GM04503 (cell line): ENCODE measurements at places on chromosomes 1 and 21.

GRCh38 chr1:236702791-236703394 is 16.6 kb downstream of the ACTN2 start:
- no peak for DNase-seq

GRCh38 chr1:51955797-51956527 is 34.5 kb downstream of the RAB3B start:
- no peak for DNase-seq

DNA sequence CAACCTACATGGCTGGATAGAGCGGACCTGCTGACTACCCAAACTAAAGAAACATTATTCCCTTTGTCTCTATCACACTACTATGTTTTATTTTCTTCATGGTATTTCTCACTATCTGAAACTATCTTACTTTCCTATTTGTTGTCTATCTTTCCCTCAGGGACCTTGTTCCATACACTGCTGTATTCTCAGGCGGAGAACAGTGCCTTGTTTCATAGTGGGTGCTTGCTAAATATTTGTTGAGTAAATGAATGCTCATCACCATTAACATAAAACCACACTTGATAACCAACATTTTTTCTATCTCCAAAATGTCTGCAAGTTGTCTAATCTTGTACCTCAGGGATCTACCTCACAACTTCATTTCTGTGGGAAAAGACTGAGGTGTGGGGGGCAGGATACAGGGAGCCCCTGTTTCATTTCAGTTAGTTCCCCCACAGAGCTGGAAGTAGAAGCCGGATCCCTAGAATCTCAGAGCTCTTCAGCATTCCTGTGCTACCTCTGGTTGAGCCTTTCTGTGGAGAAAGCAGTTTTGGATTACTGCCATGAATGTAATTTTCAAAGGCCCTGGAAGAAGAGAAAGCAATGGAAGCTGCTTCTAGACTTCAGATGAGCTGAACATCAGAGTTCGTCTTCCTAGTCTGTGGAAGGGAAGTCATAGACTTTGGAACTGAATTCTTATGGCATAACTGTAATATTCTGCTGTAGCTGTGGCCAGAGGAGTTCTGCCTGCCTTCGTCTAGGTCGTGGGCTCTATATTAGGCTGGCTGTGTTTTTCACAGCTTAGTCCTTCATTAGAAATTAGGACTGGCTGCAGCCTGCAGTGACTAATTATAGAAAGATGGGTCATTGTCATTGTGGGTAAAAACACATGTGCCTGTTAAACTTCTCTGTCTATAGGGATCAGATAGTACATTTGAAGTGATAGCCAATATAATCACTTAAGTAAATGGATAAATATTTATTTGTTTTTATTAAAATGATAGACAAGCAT is 293.2 kb upstream of the SGIP1 start:
- no peak for DNase-seq

DNA sequence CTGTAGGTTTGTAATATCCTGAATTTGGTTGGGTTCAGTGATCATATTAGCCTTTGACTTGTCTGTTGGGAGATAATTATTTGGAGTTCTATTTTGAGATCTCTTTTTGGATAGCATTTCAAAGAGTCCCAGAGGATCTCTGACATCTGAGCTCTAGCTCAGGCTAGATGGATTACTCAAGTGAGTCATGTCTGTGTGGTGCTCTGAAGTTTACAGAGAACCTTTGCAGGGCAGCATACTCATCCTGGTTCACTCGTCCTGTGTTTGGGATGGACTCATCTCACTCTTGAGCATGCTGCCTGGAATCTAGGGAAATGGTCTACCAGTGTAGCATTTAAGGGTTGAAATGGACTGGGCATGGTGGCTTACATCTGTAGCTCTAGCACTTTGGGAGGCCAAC is 29.4 kb upstream of the BMP8A start:
- DNase-seq, result peak; percentile 21

DNA sequence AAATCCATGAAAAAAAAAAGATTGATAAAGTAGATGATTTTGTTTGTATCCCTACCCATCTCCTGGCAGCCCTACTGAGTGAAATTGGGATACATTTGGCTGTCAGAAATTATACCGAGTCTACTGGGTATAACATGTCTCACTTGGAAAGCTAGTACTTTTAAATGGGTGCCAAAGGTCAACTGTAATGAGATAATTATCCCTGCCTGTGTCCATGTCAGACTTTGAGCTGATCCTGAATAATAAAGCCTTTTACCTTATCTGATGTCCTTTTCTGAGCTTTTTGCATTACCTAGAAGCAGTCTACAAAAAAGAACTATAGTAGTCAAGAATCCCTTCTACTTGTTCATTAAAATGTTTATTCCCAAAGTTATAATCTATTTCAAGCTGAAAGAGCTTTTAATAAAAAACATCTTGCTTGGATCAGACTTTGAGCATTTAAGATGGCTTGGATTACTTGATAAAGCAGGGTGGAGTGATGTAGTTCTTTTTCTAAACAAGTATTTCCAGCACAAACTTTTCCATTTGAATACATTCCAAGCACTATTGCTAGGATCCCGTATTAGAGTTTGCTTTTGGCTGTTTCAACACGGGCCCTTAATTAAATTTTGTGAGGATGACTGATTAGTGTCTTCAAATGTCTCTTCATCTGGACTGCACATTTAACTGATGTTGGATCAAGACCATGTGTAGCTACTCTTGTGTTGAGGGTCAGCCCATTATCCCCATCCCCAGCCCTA is 69.2 kb downstream of the DTL start:
- no peak for DNase-seq
